Activated CD4-positive, alpha-beta T cell treated with anti-CD3 and anti-CD28 coated beads for 36 hours (primary cell): ENCODE measurements at places on chromosomes 11 and 22. TPM values are rescaled to one million over a fixed set of nuclear protein-coding genes. Genes with fewer than 3 reads are reported as not detected.
A peak's percentile ranks its signal among the peaks of the same experiment; 100 is the strongest.

Gene OR8B3
- total RNA-seq, result not detected

Gene AMBRA1
- 24.8 TPM for total RNA-seq

GRCh38 chr11:45664376-45665205, 831 bp downstream of the CHST1 start:
- DNase-seq, result peak; percentile 17

DNA sequence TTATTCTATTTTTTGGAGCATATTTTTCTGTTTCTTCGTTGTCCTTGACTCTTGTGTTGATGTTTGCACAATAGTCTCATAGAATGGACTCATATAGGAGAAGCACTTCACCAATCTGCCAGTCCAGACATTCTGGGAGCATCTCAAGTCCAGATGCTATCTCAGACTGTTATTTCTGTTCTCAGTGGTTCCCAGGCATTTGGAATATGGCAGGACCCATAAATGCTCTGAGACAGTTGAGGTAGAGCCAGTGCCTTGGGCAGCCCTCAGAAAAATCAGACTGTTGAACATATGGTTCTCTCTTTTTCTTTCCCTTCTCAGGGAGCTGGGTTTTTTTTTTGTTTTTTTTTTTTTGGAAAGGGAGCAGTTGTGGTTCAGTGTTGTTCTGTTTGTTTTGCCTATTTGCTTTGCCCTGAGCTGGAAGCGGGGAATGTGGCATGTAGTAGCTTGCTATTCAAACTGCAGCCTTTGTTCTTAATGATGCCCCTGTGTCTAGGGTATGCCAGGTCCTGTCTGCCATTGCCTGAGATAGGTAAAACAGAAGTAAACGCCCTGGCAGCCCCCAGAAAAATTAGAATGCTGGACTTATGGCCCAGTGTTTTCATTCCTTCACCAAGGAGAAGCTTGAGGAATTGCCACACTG, 3.7 kb upstream of the MS4A2 start:
- DNase-seq, result no peak

Gene BACE1-AS
- 4.9 TPM for total RNA-seq

Gene RGL4
- total RNA-seq, result 14.6 TPM

Gene KCNQ1OT1
- 0.16 TPM for total RNA-seq

DNA sequence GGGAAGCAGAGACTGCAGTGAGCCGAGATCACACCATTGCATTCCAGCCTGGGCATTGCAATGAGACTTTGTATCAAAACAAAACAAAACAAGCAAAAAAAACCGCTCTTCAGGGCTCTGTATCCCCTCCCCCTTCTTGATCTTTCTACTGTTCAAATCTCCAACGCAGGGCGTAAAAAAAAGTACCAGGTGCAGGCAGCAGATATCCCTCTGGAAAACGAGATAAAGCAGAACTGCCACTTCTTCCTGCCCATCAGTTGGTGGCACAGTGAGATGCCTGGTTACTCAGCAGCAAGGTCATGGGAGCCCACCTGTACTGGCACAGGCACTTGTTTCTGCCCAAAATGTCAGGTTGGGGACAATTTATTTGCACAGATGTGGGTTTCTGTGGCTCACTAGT, 11.2 kb downstream of the CCS start:
- DNase-seq, result no peak

Gene MUC2
- total RNA-seq, result not detected

DNA sequence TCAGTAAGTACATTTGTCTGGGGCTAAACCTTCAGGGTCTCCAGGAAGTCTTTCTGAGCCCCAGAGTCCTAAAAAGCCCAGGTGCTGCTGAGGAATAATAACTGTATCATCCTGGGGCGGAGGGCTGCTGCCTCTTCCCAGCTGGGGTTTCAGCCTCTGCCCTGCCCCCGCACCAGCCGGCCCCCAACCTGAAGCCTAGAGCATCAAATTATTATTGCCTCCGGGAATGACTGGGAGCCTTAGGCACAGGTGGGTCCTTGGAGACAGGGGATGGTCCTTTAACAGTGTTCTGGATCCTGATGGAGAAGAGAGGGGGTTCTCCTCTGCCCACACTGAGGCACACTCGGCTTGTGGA, 64.4 kb downstream of the BCR start:
- DNase-seq, result no peak

Gene CLMP
- total RNA-seq, result 0.05 TPM

GRCh38 chr11:64844330-64845128, at the start of gene CDC42BPG:
Gene CDC42BPG (minus strand): TSS chr11:64844653. CDS start chr11:64844569, 84 bp downstream.
- peak; percentile 83 for DNase-seq

- DNase-seq, result no peak
Measured at GRCh38 chr11:69481393-69481844, at the start of gene LINC01488. Gene LINC01488 (plus strand): TSS chr11:69481663.

- DNase-seq, result no peak
Measured at GRCh38 chr11:131288521-131289091, 81.8 kb upstream of the NTM start.

- peak; percentile 24 for DNase-seq
Measured at GRCh38 chr11:100575860-100576717, 111.0 kb upstream of the ARHGAP42 start.

- DNase-seq, result peak; percentile 8
Measured at GRCh38 chr11:15818132-15818842, 538.1 kb downstream of the SOX6 start.

Gene TSGA10IP
- not detected for total RNA-seq

- no peak for DNase-seq
Measured at GRCh38 chr11:923691-924405, 1.8 kb upstream of the AP2A2 start.

DNA sequence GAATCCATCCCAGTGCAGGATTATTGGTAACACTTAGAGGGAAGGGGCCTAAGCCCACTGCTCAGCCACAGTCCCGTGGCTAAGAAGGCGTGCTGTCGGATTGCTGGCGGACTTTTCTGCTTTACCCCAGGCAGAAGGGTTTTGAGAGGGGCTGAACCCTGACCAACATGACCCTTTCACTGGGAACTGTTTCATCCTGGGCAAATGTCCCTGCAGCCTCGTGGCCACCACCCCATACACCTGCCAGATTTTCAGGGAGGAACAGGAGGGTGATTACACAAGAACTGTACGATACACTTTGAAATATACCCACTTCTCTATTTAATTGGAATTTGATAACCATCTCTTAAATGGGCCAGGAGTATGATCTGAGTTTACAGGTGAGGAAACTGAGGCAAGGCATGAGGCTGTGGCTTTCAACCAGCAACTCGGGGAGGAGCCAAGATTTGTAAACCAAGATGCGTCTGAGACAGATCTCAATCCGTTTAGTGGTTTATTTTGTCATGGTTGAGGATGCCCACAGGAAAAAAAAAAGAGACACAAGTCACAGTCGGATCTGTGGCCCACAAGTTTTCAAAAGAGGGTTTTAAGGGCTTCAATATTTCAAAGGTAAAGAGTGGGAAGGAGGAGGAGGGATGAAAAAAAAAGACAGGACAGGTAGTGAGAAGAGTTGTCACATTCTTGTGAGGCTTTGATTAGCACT, 6.1 kb upstream of the APOL3 start:
- no peak for DNase-seq

DNA sequence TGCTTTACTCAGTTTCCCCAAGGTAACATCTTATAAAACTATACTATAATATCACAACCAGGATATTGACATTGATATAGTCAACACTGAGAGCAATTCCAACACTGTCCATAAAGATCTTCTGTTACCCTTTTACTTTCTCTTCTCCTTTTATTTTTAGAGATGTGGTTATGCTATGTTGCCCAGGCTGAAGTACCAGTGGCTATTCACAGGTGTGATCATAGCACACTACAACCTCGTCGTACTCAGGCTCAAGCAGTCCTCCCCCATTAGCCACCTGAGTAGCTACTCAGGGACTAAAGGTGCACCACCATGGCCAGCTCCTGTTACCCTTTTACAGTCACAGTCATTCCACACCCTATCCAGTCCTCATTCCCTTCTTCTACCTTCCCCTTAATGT, 119.7 kb downstream of the CWF19L2 start:
- no peak for DNase-seq

GRCh38 chr11:30210357-30210756, 20.5 kb upstream of the FSHB start:
- no peak for DNase-seq

- DNase-seq, result no peak
Measured at GRCh38 chr11:38884145-38884865, 2286.3 kb upstream of the RAG2 start.

Gene PGA5
- total RNA-seq, result not detected

- no peak for DNase-seq
Measured at GRCh38 chr11:85875505-85875904, 20.3 kb downstream of the CCDC83 start.

DNA sequence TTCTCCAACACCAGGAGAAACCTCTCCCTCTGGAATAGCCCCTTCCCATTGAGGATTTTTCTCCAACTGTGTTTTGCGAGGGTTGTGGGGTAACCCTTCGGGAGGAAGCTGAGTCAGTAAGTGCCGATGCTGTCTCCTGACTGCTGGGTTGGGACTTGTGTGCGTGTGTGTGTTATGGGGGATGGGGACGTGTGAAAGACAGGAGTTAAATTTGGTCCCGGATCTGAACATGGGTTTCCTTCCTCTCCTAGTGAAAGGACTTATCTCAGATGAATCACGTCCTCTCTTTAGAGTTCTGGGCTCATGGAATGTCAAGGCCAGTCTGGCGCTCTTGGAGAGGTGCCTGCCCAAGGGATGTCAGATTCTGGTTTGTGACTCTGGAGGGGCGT, 33.3 kb downstream of the KIAA1671 start:
- DNase-seq, result no peak

Gene SLC22A8
- not detected for total RNA-seq

Gene B3GAT1
- 0.21 TPM for total RNA-seq

DNA sequence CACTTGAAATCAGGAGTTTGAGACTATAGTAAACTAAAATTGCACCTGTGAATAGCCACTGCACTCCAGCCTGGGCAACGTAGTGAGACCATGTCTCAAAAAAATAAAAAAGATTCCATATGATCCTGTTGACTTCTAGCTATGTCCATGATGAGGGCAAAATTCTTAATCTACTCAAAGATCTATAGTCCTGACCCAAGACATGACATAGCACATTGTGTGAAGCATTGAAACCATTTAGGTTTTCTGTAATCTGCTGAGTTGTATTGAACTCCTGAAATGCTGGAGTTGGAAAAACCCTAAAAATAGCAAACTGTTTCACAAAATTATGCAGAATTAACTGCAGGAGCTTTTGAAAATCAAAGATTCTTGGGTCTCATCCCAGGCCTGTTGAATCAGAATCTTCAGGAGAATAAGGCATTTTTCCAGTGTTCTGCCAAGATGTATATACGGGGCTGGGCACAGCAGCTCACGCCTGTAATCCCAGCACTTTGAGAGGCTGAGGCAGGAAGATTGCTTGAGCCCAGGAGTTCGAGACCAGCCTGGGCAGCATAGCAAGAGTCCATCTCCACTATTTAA, 29.8 kb upstream of the LDHA start:
- DNase-seq, result no peak

GRCh38 chr11:67179892-67180490, 60.9 kb downstream of the KDM2A start:
- DNase-seq, result no peak

Gene DBX1
- not detected for total RNA-seq
